NCI-H2171 treated with DMSO at 0.1 percent for 48 hours (cell line): ENCODE measurements at places on chromosomes 1 and 21.

- DNase-seq, result no peak
These were observed 3.3 kb upstream of the ATP6V1G3 start for GRCh38 chr1:198543670-198544260.

DNA sequence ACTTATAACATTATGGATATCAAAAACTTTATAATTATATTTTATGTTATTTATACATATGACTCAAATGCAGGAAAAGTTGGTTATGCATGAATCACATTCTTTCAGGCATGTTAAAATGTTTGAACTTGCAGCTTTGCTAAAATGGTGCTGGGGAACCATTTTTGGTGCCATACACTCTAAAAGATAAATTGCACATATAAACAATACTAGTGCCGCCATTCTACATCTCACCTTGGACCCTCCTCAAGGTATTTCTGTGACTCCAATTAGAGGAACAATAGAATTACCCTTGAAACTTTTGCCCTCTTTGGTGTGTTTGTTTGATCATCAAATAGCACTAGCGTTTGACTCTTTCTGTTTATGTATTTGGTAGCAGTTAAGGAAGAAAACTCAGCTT, 997 bp downstream of the PRKACB start:
- no peak for DNase-seq

DNA sequence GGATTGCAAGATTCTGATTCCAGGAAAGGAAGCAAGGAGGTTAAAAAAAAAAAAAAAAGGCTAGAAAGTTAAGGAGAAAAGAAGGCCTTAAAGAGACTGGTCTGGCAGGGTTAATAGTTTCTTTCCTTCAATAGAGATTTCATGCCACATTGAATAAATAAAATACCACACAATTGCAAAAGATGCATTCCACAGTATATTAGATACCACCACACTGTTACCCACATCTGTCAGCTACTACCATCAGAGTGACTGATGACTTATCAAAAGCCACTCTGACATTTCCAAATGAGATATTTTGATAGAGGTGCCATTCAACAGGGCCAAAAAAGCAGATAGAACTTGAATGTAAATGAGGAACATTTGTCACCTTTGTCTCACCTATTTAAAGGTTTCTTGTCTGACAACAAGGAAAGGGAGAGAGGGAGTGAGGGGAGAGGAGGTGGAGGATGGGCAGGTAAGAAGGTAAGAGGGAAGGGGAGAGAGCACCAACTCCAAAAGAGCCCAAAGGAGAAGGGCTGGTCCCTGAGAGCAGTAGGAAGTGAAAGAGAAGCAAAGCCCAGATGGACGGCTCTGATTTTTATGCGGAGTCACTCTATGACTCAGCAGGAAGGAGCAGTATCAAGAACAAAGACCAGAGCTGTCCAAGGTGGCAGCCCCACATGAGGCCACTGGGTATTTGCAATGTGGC, 38.3 kb downstream of the LRRN2 start:
- peak; percentile 19 for DNase-seq

GRCh38 chr1:72690871-72691270, 408.5 kb upstream of the NEGR1 start:
- DNase-seq, result no peak

DNA sequence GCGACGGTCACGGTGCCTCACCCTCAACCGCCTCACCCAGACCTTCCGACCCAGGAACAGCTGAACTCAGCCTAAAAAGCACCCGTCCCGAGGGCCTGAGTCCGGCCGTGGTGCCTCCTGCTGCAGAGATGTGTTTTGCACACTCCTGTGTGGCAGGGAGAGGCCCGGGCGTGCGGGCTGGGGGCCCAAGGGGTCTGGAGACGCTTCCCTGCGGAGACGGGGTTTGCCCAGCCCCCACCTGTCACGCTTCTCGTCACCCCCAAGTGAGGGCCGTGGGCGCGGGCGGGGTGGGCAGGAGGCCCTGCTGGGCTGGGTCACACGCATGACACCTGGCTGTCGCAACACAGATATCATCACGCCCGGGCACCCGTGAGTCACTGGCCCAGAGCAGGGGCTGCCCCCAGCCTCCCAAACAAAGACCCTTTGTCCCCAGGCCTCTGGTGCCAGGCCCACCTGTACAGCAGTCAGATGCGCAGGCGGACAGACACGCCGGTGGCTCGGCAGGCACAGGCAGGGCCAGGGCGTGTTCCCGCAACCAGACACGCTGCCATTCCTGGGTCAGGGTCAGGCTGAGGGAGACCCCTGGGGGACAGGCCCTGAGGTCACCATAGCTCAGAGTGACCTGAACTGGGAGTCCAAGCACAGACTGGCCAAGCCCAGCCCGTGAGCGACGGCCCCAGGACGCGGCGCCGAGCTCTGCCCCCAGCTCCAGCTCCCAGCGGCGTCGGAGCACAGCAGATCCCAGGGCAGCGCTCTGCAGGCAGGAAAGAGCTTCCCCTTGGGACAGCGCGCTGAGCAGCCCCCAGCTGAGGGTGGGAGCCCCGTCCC, 6.1 kb downstream of the B3GALT6 start:
- DNase-seq, result peak; percentile 29

GRCh38 chr1:19689856-19690255, 25.2 kb downstream of the HTR6 start:
- no peak for DNase-seq

GRCh38 chr1:19563324-19564097, 78.2 kb upstream of the CAPZB start:
- DNase-seq, result no peak

DNA sequence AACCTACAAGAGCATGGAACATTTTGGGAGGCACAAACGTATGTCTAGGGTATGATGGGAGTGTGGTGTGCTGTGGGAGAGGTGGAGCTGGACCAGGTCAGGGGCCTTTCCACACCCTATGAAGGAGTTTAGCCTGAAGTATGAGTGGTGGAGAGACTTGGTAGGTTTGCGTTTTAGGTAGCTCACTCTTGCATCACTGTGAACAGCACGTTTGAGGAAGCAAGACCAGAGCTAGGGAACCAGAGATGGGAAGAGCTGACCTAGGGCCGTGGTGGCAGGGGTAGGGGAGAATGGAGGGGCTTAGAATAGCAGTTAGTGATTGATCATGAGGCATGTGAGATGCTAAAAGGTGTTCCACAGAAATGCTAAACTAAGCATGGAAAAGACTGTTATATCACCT, 25.1 kb upstream of the ZFP69B start:
- no peak for DNase-seq

- no peak for DNase-seq
These were observed 230.0 kb upstream of the B3GALT2 start for GRCh38 chr1:193416226-193417024.

DNA sequence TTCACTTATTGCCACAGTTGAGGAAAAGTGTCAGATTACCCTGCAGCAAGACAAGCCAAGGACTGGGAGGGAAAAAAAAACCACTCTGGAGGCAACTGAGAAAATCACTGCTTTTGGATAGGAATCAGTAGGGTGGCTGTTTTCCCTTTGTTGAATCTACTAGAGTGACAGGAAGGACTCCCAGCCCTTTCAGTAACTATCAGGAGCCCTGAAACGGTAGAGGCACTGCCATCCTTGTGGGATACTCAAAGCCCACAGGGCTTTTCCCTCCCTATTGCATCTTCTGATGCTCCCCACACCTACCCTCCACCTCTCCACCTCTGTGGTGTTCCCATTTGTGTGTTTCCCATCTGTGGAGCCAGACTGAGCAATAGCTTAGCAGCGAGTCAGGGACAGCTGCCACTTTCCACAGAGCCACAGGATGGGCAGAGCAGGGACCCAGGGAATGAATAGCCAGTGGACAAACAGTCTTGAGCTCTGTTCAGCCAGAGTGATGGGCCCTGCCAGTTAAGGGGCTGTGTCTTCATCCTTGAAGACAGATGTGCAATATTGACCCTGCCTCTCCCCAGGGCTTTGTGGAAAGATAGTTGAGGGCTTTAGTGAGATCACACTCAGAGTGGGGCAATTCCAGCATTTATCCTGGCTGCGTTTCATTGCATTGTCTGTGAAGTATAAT, 13.9 kb downstream of the UBIAD1 start:
- DNase-seq, result peak; percentile 62

GRCh38 chr1:147215540-147215916, 9.6 kb downstream of the FMO5 start:
- DNase-seq, result no peak

GRCh38 chr1:85578321-85579295, 2.0 kb upstream of the CCN1 start:
- no peak for DNase-seq

- DNase-seq, result no peak
These were observed 11.9 kb upstream of the TCP10L start for GRCh38 chr21:32597205-32597604.

- DNase-seq, result no peak
These were observed 1.0 kb upstream of the IER5 start for GRCh38 chr1:181087400-181087901.

GRCh38 chr1:63317817-63318152, 4.6 kb upstream of the FOXD3 start:
- DNase-seq, result no peak

DNA sequence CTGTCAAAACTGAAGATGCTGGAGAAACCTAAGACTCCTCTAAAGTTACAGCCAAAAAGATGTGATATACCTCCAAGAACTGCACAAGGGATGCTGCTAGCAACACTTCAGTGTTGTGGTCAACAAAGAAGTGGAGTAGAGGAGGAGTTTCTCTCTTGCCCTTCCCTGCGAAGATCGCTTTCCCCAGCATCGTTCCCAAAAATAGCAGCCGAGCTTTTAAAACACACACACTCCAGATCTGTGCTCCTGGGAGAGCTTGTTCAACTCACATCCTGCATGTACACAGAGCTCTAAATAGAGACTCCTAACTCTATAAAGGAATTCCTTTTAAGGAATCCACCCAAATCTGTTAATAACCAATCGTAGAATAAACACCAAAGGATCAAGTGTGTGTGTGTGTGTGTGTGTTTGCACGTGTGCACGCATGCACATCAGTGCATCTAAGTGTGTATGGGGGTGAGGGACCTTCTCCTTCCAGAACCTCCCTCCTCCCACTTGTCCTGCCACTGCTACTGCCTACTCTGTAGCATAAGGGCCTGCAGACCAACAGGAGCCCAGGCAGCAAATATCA, 58.5 kb downstream of the PSMG1 start:
- DNase-seq, result no peak

GRCh38 chr1:77950873-77951272, 28.0 kb downstream of the FUBP1 start:
- no peak for DNase-seq

DNA sequence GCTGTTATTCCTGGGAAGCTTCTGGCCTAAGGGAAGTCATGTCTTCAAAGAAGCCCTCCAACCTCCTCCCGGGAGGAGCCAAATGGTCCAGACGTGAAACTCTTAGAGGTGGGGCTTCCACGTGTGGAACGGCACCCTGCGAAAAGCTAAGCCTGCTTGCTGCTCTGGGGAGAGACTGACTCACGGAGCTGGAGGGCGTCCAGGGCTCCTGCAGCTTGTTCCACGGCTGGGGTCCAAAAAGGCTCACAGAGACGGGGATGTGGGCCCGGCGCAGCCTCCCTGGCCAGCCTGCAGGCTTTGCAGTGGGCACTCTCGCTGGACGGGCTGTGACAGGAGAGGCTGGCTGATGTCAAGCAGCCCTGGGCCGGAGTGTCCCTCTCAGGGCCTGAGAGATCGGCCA, 105.1 kb downstream of the COLGALT2 start:
- peak; percentile 27 for DNase-seq

DNA sequence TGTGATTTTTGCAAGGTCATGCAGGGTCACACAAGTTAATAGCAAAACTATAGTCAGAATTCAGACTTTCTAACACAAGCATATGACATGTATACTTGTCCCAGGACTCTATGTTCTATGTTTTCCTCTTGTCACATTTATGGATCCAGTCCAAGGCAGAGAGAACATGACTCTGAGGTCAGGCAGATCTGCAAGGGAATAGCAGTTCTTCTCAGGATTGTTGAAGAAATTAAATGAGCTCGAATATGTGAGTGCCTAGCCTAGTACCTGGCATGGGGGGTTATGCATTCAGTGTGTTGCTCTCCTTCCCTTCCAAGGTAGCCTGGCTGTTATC, 9.5 kb upstream of the RPTN start:
- DNase-seq, result no peak

GRCh38 chr21:40291560-40291959, 424.3 kb downstream of the PCP4 start:
- DNase-seq, result no peak

- DNase-seq, result no peak
These were observed 73.5 kb downstream of the SIK1 start for GRCh38 chr21:43353282-43354025.

GRCh38 chr1:21804536-21804935, 7.5 kb upstream of the LDLRAD2 start:
- DNase-seq, result no peak

DNA sequence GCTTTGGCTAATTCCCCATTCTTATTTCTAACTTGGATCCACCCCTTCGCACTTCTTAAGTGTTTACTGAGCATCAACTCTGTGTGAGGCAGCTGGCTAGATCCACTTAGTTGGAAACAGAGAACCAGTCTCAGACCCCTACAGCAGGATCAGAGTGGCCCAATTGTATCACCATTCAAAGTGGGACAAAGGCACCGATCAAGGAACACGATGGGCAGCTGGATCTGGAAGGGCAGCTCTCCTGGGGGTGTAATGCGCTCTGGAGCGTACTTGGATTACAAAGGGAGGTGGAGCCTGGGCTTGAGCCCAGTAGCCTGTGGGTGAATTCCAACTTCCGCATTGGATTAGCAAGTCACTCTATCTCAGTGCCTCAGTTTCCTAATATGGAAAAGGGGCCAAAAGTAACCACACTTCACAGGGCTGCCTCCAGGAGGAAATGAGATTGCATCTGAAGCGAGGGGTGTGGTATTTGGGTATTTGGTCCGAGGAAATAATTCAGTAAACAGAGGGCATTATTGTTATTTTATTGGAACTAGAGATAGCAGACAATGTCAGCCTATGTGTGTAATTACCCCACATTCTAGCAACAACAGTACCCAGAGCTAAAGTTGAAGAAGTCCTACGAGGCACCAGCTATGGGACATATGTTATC, 11.9 kb downstream of the ECE1 start:
- DNase-seq, result no peak

GRCh38 chr1:218200979-218201378, 84.1 kb upstream of the RRP15 start:
- no peak for DNase-seq

GRCh38 chr1:247857069-247857984, at the start of gene TRIM58:
TSS of gene TRIM58 (plus strand) at chr1:247857187. CDS start at chr1:247857247, 60 bp downstream.
- DNase-seq, result no peak

DNA sequence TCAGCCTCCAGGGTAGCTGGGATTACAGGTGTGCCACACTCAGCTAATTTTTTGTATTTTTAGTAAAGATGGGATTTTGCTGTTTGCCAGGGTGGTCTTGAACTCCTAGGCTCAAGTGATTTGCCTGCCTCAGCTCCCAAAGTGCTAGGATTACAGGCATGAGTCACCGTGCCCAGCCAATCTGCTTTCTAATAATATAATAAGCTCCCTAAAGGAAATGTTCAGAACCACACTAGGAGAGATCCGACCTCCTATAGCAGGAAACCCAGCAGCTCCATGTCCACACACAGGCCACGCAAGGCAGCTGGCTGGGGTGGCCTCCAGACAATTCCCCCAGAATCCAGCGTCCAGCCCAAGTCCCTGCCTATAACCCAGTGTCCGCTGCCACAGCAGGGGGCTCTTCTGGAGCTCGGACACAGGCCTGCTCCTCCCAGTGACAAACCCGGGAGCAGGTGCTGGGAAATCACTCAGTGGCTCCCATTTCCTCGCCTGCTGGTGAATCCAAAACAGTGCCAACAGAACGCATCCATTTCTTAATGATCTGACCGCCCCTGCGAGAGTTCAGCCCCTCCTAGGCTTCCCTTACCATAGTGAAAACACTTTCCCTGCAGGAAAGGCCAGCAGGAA, 7.5 kb downstream of the RIPK4 start:
- no peak for DNase-seq

GRCh38 chr1:93612510-93612909, 69.1 kb downstream of the BCAR3 start:
- DNase-seq, result no peak
